Activated T-helper 2 cell treated with anti-CD3 and anti-CD28 coated beads, Interferon-gamma antibody, Interleukin-2, Interleukin-4, amounts not matched to agents 10 μg/mL and 5 μg/mL and 100 μg/mL, durations not matched to agents 14 hours and 24 hours and 36 hours (primary cell): ENCODE measurements at places on chromosomes 11 and 22. TPM values are rescaled to one million over a fixed set of nuclear protein-coding genes. Genes with fewer than 3 reads are reported as not detected.

DNA sequence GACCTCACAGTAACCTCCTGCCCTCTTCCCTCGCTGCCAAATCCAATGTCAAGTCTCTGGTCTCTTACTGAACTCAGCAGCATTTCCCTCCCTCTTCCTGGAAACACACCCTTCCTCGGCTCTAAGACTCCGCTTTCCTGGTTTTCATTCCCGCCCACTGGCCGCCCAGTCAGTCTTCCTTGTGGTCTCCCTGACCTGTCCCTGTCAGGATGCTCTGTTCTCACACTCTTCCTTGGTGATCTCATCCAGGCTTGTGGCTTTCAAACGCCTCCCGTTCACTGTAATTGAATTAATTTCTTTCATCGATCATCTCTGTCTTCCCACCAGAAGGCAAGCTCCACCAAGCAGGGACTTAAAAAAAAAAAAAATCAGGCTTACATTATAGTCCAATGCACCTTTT is 33.5 kb downstream of the MYO18B start:
- no peak for DNase-seq

DNA sequence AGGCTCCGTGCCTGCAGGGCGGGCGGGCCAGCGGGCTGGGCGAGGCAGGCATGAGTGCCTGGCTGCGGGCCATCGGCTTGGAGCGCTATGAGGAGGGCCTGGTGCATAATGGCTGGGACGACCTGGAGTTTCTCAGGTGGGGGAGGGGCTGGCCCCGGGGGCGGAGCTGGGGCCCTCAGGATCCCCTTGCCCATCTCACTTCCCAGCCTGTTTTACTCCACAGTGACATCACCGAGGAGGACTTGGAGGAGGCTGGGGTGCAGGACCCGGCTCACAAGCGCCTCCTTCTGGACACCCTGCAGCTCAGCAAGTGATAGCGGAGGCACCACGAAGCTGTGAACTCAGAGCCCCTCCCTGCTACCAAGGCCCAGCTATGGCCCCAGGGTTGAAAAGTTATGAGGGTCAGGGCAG is 5.9 kb downstream of the PHOX2A start:
- peak; percentile 36 for DNase-seq

DNA sequence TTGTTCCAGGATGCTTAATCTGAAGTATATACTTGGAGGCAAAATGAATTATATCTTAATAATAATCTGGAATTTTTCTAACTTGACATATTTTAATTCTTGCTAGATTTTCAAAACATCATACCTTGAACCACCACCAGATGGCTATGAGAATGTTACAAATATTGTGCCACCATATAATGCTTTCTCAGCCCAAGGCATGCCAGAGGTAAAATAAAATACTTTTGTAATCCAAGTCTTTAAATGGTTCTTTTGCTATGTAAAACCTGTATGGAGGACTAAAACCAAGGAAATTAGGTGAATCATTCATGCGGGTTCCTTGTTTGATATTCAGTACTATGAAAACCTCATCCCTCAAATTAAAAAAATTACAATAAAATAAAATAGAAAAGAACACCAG is 14.4 kb downstream of the NAALAD2 start:
- DNase-seq = no peak

- DNase-seq = no peak
These were observed 189.8 kb downstream of the JRKL start for GRCh38 chr11:96579656-96580055.

NTM gene
- not detected in 2 replicates for total RNA-seq

DUSP8 gene
- 1.2 and 1.8 TPM in 2 replicates for total RNA-seq
